Fibroblast of mammary gland (primary cell): ENCODE measurements at places on chromosomes 16 and 17.

GRCh38 chr17:80060644-80061043 is 24.2 kb downstream of the CCDC40 start:
- DNase-seq: no peak

GRCh38 chr17:82153745-82154375 is 55.8 kb upstream of the FASN start:
- DNase-seq: peak; percentile 69

DNA sequence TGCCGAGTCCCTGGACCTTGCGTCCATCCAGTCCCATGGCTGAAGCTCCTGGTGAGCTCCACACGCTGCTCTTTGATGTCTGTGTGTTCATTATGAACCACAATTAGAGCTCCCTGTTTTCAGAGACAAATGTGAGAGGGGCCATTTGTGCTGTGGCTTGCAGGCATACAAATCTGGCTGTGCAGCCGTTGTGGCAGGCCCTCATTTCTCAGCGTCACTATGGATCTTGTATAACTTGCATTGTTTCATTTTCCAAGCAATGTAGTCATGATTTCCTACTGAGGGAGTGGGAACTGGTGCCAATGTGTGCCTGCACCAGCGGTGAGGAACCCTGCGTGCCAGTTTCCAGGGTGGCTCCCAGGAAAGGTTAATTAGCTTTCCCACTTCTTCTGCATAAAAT is 542.6 kb downstream of the TMEM114 start:
- DNase-seq: no peak

- peak; percentile 50 for DNase-seq
Measured at GRCh38 chr17:48100160-48100559, 1.1 kb downstream of the CBX1 start.

- no peak for DNase-seq
Measured at GRCh38 chr16:82157836-82158235, 12.2 kb downstream of the MPHOSPH6 start.

DNA sequence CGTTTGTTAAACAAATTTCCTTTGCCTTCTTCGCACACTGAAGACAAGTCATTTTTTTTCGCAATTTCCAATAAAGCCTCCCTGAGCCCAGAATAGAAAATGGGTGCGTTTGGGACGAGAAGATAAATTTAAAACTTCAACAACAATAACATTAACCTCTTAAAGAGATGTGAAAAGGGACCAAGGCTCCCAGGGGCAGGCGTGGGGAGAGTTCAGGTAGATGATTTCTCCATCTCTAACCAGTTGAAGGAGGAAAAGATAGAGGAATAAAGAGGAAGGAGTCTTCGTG is 1.3 kb upstream of the HOXB4 start:
- no peak for DNase-seq

GRCh38 chr16:30357715-30358576 is 2.8 kb upstream of the CD2BP2 start:
- no peak for DNase-seq

DNA sequence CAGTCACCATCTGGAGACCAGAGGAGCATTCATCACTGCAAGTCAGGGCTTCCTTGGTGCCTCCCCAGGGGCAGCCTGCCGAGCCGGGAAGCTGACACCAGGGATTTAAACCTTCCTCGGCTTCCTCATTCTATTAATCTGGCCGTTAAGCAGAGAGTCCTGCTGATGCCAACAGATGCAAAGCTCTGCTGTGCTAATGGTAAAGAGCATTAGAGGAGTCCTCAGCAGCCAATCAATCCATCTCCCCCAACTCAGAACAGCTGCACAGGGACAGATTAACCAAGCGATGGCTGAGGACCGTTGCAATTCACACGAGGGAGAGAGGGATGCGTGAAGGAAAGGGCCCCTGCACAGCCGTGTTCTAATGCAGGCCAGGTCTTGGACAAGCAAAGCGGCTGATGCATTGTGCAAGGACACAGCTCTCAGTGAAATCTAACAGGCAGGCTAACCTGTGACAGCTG is 116.6 kb downstream of the XYLT1 start:
- no peak for DNase-seq

GRCh38 chr16:81901484-81901883 is 109.8 kb downstream of the SDR42E1 start:
- no peak for DNase-seq

DNA sequence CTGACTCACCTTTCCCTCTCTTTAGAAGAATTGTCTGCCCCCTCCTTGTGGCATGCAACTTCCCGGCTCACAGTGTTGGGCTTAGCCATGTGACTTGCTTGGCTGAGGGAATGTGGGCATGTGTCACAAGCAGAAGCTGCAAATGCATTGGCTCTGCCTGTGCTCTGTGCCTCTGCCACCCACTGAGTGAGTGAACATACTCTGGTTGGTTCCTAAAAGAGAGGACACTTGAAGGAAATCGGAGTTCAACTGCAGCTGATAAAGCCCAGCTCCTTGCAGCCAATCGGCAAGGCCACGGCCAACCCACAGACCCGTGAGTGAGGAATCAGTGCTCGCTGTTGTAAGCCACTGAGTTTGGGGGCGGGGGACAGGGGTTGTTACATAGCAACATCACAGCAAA is 10.9 kb upstream of the GINS2 start:
- DNase-seq: peak; percentile 24

- DNase-seq: peak; percentile 55
Measured at GRCh38 chr17:13646969-13647542, 45.3 kb upstream of the HS3ST3A1 start.

DNA sequence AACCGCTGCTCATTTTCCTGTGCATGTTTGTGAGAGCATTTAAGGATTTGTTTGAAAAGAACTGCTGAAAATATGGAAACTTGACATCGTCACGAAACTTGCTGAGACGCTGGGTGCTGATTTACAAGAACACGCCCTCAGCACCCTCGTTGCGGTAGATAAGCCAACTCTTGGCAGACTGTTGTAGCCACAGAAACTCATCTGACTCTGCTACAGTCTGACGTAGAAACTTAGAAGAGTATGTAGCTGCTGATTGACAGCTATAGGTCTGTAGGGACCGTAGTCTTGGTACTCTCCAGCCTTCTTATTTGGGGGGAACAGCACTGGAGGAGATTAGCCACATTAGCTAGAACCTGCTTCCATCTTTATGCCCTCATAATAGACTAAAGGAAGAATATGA is 36.1 kb upstream of the MYH2 start:
- DNase-seq: no peak

- DNase-seq: peak; percentile 98
Measured at GRCh38 chr16:23423496-23424049, 29.4 kb downstream of the COG7 start.

DNA sequence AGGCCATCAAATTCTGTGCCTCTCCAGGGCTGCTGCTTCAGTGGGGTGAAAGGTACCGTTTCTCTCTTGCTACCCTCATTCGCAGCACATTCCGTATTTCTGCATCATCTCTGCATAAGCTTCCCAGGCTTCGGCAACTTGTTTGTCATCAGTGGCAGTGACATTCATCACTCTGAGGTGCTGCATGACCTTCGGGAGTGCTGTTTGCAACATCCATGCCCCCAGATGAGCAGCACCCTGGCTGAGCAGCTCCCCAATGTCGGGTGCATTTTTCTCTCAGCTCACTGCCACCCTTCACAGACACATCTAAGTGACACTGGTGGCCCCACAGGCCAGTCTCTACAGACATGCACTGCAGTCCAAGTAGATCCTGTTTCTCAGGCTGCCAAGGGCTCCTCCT is 3.8 kb downstream of the CREBBP start:
- peak; percentile 76 for DNase-seq

GRCh38 chr17:41177727-41178271 is at the start of gene KRTAP4-2:
TSS of gene KRTAP4-2 (minus strand) at chr17:41178221. CDS start at chr17:41178164, 57 bp downstream.
- DNase-seq: no peak

- no peak for DNase-seq
Measured at GRCh38 chr16:7967996-7968509, 622.3 kb downstream of the TMEM114 start.

DNA sequence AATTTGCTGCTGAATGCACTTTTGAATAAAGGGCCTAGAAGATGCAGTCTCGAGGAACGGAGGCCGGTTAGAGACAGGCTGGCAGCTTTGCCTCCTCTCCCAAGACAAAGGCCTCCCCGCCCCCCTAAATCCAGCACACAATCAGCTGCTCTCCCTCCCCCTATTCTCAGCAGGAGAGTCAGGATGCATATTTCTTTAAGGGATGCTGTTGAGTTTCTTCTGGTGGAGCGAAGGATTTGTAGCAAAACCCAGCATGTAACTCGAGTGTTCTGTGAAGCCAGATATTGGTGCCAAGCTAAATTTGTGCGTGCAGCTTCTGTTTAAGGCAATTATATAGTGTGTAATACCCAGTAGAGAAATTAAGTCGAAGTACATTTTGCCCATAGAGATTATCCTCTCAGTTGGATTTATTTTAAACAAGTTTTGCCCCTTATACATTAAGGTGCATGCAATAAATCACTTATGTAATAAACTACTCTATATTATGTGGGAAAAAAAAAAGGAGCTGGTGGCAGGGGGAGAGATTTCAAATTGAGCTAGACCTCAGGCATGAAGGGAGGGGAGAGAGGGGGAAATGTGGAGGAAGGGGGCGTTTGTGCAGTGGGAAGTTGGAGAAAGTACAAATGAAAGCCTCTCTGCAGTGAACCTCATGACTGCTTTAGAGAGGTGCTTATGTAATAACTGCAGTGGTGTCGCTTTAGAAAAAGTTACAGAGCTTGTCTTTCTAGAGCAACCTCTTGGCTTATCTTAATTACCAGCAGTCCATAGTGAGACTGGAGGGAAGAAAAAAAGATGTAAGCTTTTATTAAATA is 599.2 kb downstream of the MAF start:
- DNase-seq: no peak

DNA sequence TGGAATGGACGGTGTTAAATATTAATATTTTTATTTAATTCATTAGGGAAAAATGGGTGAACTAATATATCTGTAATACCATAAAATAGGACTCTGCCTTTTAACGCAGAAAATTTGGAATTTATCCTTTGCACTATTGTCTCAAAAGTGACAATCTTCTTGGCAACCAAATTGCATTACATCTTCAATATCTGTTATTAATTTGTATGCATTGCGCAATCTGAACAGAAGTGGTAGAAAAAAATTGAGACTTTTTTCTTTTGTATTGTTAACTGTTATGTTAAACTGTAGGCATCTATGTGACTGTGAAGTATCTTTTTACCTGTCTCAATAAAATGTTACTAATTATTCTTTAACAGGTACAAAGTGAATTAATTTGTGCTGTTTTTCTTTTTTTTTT is 55.6 kb downstream of the PPM1E start:
- peak; percentile 2 for DNase-seq

GRCh38 chr16:82252582-82252981 is 82.6 kb upstream of the MPHOSPH6 start:
- DNase-seq: no peak

DNA sequence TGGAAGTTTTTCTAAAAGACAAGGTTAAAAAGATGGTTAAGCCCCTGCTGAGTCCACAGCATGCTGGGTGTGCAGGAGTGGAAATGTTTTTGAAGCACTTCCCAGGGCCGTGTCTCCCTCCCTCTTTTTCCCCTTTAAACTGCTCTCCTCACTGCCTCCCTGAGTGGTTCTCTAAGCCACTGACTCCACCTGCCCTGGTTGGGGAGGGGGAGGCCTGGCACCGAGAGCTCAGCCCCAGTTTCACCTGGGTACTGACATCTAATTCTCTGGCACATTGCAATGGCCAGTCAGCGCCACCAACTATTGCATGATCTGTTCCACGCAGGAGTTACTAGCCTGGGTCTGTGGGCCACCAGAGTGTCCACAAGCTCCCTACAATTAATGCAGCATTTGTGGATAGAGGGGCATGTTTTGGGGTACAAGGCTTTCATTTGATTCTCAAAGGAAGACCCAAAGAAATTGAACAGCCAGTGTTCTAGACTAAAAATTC is 22.7 kb downstream of the MPP3 start:
- DNase-seq: no peak
